Esophagus squamous epithelium (tissue), 5 donors: ENCODE measurements at places on chromosomes 4 and X.

GRCh38 chr4:38818441-38818976 lies 13.9 kb upstream of the TLR1 start:
- no peak overlapping the region for H3K27ac ChIP-seq
- no peak for DNase-seq
- H3K27me3 ChIP-seq = no peaks in the 10 kb centered on the region
- H3K4me3 ChIP-seq = no peak overlapping the region
- peaks cover 7% of the 10 kb centered on the region for H3K4me1 ChIP-seq

GRCh38 chrX:141839856-141840255 lies 1.7 kb downstream of the MAGEC3 start:
- H3K27me3 ChIP-seq = no peaks in the 10 kb centered on the region
- H3K4me1 ChIP-seq = no peaks in the 10 kb centered on the region
- H3K4me3 ChIP-seq = no peak overlapping the region
- H3K27ac ChIP-seq = no peak overlapping the region
- no peak for DNase-seq

DNA sequence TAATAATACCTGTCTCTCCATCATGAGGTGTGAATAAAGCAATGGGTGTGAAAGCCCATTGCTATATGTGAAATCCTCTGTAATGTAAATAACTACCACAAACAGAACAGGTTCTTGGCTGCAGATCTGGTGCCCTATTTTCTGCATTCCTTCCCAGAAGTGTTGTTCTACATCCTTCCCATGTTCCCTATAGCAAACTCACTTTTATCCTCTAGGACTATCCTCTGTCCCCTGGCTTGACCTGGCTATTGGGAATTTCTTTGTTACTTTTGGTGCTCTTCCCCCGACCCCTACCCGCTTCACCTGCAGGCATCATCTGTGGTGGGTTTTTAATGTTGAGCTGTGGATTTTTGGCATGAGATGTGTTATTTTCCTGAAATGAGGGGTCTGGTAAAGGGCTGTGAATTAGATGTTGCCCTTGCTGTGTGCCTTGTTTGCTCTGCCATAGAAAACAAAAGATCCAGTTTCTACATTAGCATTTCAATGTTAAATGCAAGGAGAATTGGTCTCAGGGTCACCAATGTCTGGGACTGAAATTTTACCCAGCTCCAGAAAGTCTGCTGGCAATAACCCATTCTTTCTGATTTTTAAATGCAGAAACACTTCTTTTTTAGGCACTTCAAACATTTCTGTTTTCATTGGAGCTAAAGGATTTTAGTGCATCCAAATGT lies 13.6 kb upstream of the FREM3 start:
- H3K4me3 ChIP-seq = no peak overlapping the region
- no peak overlapping the region for H3K27ac ChIP-seq
- H3K36me3 ChIP-seq = no peaks in the 10 kb centered on the region
- no peaks in the 10 kb centered on the region for H3K4me1 ChIP-seq
- DNase-seq = no peak
- H3K27me3 ChIP-seq = no peaks in the 10 kb centered on the region

DNA sequence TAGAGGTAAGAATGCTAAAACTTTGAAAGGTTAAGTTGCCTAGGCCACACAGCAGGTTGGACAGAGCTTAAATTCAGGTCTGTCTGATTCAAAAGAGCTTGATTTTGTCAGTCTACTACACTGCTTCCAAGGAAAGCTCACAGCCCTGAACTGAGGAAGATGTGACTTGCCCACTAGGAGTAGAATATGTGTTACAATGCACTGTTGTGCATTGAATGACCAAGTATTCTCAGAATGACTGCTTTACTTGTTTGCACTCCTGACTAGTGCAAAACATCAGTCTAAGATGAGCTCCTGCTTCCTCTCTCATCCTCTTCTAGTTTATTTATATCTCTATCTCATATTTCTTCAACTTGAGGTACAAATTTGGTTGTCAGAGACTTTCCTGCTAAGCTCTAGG lies 56.2 kb downstream of the AWAT2 start:
- H3K27me3 ChIP-seq = no peaks in the 10 kb centered on the region
- H3K4me3 ChIP-seq = no peak overlapping the region
- no peak for DNase-seq
- H3K4me1 ChIP-seq = no peaks in the 10 kb centered on the region
- H3K27ac ChIP-seq = no peak overlapping the region
